CD4-positive, alpha-beta T cell treated with Interleukin-6 for 4 hours (primary cell): ENCODE measurements at places on chromosomes 6 and 20.

DNA sequence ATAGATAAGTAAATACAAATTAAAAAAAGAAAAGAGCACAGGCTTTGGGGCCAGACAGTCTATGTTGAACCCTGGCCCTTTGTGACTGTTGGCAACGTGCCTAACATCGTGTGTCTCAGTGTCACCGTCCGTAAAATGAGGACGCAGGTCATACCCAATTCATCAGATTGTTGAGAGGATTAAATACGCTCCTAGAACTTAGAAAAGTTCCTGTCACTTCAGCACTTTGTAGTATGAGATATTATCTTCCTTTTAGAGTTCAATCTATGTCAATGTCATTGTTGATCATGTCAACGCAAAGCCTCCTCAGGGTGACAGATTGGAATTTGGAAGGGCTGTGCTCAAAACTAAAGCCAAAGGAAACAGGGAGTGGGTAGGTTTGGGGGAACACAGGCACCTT lies 21.7 kb downstream of the SERPINB1 start:
- no peak for DNase-seq

GRCh38 chr20:33059741-33060390 lies 6.2 kb downstream of the BPIFB3 start:
- no peak for DNase-seq

- DNase-seq: no peak
These were observed 98.7 kb upstream of the PMEPA1 start for GRCh38 chr20:57808264-57809070.

- no peak for DNase-seq
These were observed 20.7 kb downstream of the TXLNB start for GRCh38 chr6:139271056-139271455.

DNA sequence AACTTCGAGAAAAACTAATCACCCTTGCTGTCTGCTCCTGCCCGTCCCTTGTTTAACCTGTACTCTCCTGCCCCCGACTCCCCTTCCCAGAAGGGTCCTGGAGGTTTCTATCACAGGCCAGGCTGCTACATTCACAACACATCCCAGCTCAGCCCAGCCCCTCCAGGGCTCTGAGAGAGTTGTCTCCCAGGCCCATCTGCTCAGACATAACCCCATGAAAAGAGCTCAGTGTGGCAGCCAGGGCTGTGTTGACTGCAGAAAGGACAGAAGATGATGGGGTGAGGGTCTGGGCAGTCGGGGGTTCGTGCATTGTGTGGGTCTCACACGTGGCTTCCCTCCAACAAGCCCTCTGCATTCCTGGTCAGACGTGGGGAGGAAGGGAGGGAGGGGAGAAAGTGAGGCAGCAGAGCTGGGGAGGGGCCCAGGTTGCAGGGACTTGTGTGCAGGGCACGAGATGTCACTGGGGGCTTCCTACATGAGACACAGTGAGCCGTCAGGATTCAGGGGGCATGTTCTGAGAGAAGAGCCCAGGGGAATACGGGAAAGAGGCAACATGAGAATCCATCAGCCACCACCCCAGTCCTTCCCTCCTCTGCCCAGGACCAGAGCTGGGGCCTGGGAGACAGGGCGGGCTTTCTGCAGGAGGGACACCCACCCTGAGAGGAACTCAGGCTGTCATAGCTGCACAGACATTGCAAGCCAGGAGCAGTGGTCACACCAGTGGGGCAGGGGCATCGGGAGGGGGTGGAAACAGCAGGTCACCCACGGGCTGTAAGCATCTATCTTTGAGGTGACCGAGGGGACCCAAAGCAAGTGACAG lies 372.9 kb downstream of the PREX1 start:
- no peak for DNase-seq

GRCh38 chr20:47849596-47849995 lies 64.3 kb upstream of the SULF2 start:
- DNase-seq: no peak

DNA sequence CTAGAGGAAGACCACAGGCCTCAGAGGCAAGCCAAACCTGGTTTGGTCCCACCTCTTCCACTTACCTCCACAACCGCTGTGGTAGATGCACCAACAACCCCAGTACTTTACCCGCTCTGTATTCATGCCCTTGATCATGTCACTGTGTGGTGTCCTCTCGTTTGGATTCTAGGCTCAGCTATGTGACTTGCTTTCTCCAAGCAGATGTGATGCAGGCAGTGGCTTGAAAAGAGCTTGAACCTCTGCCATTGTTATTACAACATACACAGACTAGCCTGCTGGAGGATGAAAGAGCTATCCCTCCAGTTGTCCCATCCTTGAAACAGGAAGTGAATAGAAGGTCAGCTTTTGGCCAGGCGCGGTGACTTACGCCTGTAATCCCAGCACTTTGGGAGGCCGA lies 147.7 kb downstream of the ZNF217 start:
- DNase-seq: no peak
